ENCODE measurements at places on chromosomes 11 and 22.

DNA sequence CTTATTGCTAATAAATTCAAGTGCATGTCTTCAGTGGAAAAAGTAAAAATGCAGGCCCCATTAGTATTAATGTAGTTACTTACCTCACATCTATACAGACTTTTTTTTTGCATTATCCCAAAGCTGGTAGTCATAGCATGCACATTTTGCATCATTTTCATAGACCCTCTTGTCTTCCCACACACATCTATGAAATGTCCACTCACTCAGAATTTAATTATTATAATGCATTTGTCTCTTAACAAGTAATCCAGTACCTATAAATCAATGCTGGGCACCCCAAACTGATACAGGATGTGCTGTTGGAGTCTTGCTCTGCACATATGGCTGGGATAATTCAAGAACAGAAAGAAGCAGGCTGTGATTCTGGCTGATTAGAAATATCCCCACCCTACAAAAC lies 370.4 kb upstream of the FAT3 start:
- no peak for DNase-seq

GRCh38 chr22:44765571-44766285 lies 13.4 kb downstream of the ARHGAP8 start:
- no peak for DNase-seq

DNA sequence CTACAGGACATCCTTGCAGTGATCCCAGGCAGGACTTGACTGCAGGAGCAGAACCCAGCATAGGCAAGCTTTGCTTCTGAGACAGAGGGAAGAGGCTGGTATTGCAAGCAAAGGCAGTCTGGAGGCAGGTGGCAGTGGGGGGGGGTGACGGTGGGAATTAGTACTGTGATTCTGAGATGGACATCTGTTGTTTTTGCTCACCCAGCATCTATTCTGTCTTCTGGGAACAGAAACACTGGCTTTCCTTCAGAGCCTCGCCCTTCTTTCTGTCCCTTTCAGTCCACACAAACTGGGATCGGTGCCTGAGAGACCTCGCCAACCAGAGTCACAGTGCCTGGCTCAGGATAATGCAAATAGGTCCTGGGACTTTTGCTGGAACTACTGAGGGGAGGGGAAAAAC lies 31.2 kb upstream of the RASL10A start:
- no peak for DNase-seq

- no peak for DNase-seq
Observed at GRCh38 chr22:37994049-37994448, 9.7 kb upstream of the SOX10 start.

GRCh38 chr11:26028393-26028911 lies 303.5 kb upstream of the ANO3 start:
- DNase-seq, result no peak

Data from stimulated activated CD4-positive, alpha-beta T cell treated with anti-CD3 and anti-CD28 coated beads, Interleukin-4, amount 100 ng/mL, for 4 hours (primary cell).